A172 (cell line): ENCODE measurements at places on chromosomes 3 and 15.

GRCh38 chr3:79414806-79415205 lies 353.0 kb downstream of the ROBO1 start:
- no peak for DNase-seq

DNA sequence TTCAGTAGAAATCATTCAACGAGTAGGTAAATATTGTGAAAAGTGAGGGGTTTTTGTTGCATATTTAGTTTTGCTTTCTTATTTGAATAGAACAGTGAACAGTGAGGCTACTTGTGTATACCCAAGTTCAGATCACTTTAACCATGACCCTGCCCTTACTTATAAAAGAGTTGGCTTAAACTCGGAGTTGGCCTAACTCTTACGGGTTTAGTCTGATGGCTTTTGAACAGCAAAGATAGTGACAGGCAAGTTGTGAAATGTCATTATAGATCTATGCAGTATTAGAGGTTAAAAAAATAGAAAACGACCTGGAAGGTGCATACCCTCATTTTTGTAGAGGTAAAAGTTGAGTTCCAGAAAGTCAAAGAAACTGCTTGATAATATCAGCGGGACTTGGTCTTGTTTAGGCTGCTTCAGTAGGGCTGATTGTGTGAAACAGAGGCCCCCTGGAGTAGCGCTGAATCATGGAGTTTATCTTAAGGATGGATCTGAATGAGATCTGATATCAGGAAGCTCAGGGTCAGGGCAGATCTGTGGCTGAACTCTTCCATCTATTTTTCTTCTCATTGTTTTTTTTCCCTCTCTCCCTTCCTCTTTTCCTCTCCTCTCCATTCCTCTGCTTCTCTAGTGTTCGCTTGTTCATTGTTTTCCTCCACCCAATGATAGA lies 359.8 kb downstream of the LPP start:
- no peak for DNase-seq

DNA sequence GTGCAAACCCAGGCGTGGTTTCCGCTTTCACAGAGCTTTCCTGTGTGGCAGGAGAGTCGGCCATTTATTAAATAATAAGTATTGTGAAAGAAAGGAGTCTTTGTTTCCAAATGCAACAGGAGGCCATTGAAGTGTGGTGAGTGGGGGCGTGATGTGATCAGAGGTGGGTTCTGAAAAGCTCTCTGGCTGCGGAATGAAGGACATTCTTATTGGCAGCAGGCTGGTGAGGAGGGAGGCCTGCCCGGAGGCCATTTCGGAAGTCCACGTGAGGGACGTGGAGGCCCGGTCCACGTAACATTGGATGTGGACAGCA lies 11.1 kb downstream of the ARNT2 start:
- DNase-seq, result no peak

GRCh38 chr3:170997961-170998913 lies 28.3 kb downstream of the SLC2A2 start:
- DNase-seq, result no peak

DNA sequence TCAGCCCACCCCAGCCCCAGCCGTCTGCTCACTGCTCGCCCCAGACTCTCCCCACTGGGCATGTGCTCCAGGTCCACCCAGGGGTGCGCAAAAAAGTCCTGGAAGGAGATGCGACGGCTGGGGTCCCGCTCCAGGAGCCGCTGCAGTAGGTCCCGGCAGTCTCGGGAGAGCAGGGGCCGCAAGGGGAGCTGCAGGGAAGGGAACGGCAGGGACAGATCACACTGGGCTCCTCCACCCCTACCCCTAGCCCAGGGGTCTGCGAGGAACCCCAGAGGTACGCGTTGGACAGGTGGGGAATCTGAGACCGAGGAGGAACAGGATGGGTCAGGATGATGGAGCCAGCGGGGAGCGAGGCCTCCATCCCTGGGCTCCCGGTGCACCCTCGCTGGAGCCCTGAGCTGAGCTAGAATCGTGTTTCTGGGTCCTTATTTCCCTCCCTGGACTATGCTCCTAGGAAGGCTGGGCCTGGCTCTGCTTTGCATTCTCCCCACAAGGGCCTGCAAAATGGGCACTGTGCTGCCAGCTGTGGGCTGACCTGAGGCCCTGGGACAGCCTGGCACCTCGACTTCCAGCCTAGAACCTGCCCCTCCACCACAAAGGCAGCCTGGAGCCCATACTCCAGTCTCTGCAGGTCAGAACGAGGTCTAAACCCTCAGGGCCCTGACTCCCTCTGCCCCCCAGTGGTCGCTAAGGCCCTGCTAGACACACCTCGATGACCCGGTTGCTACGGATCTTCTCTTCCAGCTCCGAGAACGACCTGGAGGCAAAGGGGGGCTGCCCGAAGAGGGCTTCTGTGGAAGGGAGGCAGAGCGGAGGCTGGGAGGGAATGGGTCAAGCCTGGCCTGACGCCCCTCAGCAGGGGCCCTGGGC lies 3.2 kb downstream of the ULK3 start:
- no peak for DNase-seq

- DNase-seq, result no peak
Measured at GRCh38 chr3:114455432-114455831, 161.6 kb downstream of the TIGIT start.

DNA sequence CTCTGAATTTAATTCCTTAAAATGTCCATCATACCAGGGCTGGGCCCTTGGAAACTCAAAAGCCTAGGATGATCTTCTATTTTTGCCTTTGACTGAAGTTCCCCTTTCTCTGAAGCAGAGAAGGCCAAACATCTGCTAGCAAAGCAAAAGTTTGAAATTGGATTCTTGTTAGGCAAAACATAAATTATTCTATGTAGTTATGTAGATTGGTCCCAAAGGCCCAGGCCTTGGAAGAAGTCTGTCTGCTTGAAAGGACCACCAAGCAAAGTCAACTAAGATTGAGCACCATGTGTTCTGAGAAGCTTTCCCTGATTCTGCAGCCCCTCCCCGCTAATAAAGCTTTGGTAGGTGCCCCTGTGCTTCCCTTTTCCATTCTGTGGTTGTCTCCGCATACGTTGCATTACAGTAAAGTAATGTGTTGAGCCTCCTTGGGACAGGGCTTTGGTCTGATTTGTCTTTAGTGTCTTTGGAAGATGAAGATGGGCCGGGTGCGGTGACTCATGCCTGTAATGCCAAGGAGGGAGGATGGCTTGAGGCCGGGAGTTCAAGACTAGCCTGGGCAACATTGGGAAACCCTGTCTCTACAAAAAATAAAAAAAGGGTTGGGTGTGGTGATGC lies 56.4 kb downstream of the RPL39L start:
- no peak for DNase-seq

- no peak for DNase-seq
Measured at GRCh38 chr3:117734496-117734895, 1024.9 kb downstream of the TUSC7 start.

DNA sequence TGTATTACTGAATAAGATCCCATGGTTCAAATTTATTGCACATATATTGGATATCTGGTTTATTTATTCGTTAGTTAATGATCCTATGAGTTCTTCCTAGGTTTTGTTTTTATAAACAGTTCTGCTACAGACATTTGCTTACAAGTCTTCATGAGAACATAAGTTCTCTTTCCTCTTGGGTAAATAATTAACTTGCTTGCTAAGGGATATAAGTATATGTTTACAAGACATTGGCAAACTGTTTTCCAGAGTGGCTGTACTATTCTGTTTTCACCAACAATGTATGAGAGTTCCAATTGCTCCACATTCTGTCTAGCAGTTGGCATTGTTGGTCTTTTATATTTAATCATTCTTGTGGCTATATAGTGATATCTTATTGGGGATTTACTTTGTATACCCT lies 341.8 kb upstream of the GBE1 start:
- DNase-seq, result no peak

GRCh38 chr3:170178651-170179050 lies 2.9 kb downstream of the PHC3 start:
- no peak for DNase-seq

GRCh38 chr15:73273181-73274002 lies 95.4 kb downstream of the HCN4 start:
- DNase-seq, result peak; percentile 42

DNA sequence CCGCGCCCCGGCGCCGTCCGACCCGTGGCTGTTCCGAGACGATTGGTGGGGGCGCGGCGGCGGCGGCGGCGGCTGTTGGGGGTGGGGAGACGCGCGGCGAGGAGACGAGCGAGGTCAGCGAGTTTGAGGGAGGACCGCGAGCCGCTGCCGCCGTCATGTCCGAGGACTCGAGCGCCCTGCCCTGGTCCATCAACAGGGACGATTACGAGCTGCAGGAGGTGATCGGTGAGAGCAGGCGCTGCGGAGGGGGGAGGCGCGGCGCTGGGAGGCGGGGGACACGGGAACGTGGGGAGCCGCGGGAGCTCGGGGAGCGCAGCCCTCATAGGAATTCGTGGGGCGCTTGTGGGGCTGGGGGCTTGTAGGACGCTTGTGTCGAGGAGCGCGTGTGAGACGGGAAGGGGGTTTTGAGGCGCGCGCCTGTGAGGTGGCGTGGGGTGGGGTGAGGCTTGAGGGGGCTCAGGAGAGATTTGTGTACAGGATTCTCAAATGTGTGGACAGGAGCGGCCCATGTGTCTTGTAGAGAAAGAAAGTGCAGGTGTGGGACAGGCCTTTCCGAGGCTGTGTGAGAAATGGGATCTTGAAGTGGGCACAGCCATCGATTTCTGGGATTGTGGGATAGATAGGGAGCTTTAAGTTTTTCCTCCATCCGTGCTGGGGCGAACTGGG lies 518 bp downstream of the OXSR1 start:
- DNase-seq, result no peak

GRCh38 chr3:23129817-23130216 lies 73.3 kb upstream of the UBE2E2 start:
- no peak for DNase-seq

DNA sequence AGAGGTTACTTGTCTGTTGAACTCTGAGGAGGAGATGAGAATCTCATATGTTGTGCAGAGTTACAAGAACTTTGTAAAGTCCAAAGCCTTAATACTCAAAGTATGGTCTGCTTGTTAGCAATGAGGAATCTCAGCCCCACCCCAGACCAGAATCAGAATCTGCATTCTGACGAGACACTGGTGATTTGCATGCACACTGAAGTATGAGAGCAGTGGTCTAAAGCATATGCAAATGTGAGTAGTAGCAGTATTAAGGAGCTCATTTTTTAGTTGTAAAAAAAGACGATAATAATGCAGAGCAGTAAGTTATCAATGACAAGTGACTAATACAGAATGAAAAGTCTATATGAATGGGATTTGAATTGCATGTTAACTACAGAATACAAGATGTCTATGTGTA lies 327.7 kb downstream of the RYR3 start:
- DNase-seq, result no peak

- DNase-seq, result no peak
Measured at GRCh38 chr15:74680456-74680855, 15.4 kb downstream of the EDC3 start.

DNA sequence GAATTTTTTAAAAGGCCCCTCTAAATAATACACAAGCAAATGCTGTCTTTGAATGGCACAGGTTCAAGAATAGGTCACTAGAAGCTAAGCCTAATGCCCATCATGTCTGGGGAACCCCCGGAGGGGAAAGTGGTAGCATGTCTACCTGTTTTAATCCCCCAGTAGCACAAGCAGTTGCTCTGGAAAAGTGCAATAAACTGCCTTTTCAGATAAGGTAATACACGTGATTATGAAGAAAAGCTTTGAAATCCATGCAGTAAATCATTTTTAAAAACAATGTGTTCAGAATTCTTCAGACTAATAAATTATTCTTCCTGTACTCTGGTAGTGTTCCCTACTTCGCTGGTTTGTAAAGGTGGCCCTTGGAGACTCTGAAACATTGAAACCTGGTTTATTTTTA lies 922.2 kb downstream of the ROBO1 start:
- no peak for DNase-seq

GRCh38 chr15:65869954-65870871 lies 922 bp downstream of the RAB11A start:
- peak; percentile 45 for DNase-seq

GRCh38 chr3:64221571-64222257 lies 3.6 kb downstream of the PRICKLE2 start:
- no peak for DNase-seq

DNA sequence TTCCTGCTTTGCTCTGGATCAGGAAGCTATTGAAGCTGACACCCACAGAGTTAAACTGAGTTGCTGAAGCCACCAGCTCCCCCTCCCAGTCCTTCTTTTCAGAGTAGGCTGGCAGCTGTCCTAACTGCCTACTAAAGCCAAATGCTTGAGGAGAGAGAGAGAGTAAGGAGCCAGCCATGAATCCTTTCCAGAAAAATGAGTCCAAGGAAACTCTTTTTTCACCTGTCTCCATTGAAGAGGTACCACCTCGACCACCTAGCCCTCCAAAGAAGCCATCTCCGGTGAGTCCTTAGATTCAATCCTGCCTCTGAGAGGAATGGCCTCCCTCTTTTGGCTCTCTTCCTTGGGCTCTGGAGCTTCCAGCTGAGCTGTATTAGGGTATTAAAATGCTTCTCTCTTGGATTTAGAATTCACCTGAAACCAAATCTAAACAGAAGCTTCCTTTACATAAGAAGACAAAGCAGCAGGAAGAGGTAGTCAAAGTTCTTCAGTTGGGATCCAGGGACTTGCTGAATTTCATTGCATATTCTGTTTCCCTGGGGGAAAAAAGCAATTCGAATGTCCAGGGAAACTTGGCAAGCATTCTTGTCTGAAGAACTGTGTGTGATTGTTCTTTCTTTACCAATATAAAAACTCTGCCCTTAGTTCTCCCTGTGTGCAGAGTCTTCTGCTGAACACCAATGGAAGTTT lies at the start of gene SLC15A2:
TSS of gene SLC15A2 (plus strand) at position 101 of the 690 bp plus-strand sequence. CDS start at position 177, 76 bp downstream.
- no peak for DNase-seq

DNA sequence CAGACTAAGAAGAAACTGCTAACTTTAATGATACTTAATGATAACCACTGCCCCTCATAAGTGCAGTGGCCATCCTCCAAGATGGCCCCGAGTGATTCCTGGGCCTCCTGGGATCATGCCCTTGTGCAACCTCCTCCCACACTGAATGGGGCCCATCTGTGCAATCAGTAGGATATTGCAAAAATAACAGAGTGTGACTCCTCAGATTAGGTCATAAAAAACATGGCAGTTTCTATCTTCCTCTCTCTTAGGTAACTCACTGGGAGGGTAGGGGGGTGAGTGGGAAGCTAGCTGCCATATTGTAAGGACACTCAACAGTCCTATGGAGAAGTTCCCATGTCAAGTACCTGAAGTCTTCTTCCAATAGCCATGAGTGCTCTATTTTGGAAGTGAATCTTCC lies 173.0 kb downstream of the SHQ1 start:
- DNase-seq, result no peak
